Activated CD8-positive, alpha-beta memory T cell treated with anti-CD3 and anti-CD28 coated beads for 24 hours (primary cell): ENCODE measurements at places on chromosomes 12 and 14.

DNA sequence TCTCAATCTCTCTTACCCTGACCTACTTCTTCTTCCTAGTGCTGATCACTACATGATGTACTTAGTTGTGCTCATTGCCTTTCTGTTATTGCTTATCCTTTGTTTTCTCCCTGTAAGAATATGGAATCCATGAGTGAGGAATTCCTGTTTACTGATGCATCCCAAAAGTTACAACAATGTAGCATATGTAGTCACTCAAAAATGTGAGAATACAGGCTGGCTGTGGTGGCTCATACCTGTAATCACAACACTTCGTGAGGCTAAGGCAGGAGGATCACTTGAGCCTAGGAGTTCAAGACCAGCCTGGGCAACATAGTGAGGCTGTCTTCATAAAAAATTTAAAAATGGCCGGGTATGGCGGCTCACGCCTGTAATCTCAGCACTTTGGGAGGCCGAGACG, 8.0 kb upstream of the WDR20 start:
- DNase-seq, result no peak

DNA sequence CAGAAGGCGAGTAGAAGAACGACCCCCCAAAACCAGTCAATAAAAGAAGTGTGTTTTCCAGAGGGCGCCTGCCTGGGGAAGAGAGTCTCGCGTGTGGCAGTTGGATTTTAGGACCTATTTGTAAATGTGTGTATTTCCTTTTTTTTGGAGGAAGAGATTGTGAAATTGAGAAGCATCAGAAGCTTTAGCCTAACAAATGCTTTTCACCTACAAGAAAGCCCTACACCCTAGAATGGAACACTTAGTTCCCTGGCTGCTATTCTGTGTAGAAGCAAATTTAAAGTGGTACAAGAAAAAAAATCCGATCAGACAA, 1.3 kb downstream of the RCOR1 start:
- DNase-seq, result no peak

- no peak for DNase-seq
Observed at GRCh38 chr12:119788786-119789185, 88.3 kb downstream of the CIT start.

GRCh38 chr14:87995500-87996290, 2.7 kb upstream of the GALC start:
- no peak for DNase-seq

DNA sequence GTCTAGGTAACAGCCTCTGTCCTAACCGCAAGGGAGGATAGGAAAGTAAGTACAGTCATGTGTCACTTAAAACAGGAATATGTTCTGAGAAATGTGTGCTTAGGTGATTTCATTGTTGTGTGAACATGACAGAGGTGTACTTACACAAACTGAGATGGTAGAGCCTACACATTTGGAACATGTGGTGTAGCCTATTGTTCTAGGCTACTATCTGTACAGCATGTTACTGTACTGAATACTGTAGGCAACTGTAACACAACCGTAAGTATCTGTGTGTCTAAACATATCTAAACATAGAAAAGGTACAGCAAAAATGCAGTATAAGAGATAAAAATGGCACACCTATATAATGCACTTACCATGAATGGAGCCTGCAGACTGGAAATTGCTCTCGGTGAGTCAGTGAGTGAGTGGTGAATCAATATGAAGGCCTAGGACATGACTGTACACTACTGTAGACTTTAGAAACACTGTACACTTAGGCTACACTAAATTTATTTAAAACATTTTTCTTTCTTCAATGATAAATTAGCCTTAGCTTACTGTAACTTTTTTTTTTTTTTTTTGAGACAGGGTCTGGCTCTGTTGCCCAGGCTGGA, 13.2 kb upstream of the MDM2 start:
- DNase-seq, result no peak

DNA sequence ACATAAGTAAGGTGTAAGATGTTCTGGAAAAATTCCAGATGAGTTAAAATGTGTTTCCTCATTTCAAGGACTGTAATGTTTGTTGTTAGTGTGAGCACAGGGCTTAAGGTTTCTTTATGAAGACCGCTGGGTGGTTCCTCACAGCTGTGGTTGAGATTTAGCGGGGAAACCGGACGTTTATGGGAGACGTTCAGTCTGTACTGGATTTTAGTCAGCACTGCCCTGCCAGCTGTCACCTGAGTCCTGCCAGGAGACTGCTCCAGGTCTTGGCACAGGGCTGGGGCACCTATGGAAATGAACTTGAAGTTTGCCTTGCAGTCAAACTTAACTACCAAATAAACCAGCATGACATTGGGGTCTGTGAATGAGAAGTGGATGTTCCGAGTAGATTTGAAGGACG, 555.2 kb downstream of the DIO2 start:
- DNase-seq, result no peak

GRCh38 chr12:104680070-104680469, 223.3 kb downstream of the CHST11 start:
- DNase-seq, result no peak

- no peak for DNase-seq
Observed at GRCh38 chr14:26282578-26282977, 315.3 kb downstream of the NOVA1 start.

- no peak for DNase-seq
Observed at GRCh38 chr12:106434526-106434925, 77.0 kb downstream of the POLR3B start.

DNA sequence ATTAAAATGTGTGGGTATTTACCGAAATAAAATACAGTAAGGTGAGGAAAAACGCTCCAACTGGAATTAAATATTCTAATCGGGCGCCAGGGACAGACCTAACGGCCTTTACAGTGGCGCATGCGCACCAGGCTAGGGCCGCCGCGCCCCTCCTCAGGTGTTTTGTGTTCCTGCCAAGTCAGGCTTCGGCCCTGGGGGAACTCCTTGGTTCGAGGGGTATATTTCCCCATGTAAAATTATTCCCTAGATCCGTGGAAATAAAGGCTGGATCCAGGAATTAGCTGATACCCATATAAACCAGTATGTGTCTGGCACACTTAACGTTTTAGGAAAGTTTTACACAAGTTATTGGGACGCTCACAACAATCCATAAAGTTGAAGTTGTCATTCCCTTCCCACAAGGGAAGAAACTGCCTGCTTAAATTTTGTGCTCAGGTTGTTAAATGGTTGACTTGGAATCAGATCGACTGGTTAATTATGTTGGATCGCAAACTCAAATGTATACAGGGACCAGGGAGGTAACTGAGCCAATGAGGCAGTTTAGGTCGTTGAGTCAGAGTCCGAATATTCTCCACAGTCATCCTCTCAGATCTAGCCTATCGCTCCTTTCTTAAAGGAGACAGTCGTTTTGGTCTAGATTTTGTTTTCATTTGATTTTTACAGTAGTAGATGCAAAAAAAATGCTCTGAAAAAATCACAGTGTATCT, 621 bp upstream of the ANAPC7 start:
- DNase-seq, result peak; percentile 88

- DNase-seq, result no peak
Observed at GRCh38 chr12:23760495-23760894, 189.0 kb downstream of the SOX5 start.

DNA sequence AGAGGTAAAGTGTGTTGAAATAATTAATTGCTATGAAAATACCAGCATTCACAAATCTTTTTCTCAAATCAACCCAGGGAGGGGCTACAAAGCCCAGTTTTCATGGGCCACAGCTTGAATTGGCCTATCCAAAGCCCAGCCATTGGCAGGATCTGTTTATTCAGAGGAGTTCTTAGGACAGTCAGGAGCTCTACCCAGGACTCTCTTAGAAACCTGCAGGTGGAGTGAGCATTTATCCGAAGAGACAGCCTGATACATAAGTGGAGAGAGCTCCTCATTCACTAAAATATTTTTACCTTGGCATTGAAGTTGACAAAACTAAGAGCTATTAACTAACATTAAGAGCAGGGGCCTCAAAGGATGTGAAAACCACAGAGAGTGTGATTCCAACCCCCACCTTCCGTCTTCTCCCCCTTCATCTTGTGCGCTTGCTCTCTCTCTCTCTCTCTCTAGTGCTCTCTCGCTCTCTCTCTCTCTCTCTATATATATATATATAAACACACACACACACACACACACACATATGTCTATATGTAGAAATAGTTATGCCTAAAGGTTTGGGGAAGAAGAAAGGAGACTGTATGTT, 315.5 kb downstream of the SNAPC1 start:
- DNase-seq, result no peak

DNA sequence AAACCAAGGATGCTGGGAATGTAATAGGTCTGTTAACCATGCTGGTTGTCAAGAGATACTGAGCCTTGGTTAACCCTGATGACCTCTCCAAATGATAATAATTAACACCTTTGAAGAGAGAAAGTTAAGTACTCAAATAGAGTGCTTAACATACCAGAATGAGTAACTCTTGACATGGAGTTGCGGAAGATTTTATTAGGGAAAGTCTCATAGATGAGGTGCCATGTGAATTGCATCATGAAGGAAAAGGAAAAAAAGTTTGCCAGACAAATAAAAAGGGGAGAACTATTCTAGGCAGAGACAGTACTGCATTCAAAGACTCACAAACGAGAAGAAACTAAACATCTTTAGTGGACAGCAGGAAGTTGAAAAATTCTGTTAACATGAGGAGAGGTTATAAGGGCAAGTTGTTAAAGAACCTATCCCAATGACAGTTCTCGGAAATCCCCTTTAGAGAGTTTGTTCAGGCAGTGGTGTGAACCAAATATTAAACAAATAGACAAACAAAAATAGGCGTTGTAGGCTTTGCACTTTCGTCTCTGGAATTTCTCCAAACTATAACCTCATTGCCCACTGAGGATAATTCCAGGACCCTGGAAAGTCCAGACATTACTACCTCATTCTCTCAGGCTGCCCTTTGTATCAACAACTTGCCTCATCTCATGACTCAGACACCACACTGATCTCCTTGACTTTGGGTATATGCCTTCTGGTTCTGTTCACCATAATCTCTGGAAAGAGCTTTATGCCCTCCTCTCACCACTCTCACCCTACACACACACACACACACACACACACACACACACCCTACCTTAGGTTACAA, 435.0 kb downstream of the GXYLT1 start:
- DNase-seq, result no peak

DNA sequence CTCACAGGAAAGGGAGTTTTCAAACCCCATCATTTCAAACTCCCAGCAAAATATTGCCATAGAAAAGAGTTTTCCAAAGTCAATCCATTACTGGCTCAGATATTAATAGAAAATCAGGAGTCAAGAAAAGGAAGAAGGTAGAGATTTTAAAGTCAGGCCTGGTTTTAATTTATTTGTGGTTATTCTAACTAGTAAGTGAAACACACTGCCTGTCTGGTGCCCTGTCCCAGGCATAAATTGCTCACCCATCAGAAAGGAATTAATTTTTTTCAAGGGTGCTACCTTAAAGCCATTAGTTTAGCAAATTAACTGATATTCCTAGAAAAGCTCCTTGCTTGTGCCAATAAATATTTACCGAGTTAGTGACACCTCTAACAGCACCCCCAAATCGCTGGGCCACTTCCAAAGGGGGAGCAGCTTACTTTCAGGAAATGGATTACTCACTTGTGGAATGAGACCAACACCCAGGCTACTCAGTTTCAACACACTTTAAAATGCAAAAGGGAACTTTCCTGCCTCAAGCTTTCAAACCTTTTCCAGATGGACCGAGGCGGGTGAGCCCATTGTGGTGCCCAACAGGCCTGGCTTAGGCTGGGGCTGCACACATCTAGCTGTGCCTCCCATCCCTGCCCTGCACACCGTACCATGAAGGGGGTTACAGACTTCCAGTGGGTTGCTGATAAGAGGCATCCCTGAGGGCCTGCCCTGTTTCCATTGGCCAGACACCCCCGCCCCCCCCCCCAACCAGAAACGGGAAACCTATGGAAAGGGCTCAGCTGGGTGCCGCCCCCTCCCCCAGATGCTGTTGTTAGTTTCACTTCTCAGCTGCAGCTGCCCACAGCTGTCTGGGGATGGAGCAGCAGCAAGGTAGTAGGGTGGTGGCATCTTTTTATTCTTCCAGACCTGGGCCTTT, 117.2 kb downstream of the SAMD4A start:
- no peak for DNase-seq

GRCh38 chr12:124543590-124544310, 23.7 kb downstream of the NCOR2 start:
- DNase-seq, result no peak

- no peak for DNase-seq
Observed at GRCh38 chr14:103762541-103762940, 46.9 kb downstream of the ZFYVE21 start.
